ENCODE measurements at places on chromosomes 11 and 22.
A peak's percentile ranks its signal among the peaks of the same experiment; 100 is the strongest.

GRCh38 chr11:9170450-9170849, 79.1 kb upstream of the SCUBE2 start:
- DNase-seq, result no peak

- DNase-seq, result no peak
These were observed 4.5 kb upstream of the MAPK8IP1 start for GRCh38 chr11:45880772-45881570.

DNA sequence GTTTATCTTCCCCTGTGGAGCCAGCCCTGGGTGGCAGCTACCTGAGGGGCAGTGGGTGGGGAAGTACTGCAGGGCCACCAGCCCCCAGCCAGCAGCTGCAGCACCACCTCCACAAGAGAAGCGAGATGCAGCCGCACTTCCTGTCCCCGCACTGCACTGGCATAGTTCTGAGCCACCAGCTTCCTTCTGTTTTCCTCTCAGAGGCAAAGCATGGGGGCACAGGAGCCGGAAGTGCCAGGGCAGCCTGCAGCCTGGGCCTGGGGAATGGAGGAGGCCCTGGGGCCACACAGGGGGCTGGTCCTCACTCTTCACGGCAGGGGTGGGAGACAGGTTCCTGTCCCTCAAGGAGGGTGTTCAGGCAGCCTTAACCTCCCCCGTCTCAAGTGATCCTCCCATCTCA, 11.9 kb upstream of the SH3BP1 start:
- peak; percentile 64 for DNase-seq

GRCh38 chr11:1779806-1780699, 16.3 kb upstream of the CTSD start:
- DNase-seq, result no peak

DNA sequence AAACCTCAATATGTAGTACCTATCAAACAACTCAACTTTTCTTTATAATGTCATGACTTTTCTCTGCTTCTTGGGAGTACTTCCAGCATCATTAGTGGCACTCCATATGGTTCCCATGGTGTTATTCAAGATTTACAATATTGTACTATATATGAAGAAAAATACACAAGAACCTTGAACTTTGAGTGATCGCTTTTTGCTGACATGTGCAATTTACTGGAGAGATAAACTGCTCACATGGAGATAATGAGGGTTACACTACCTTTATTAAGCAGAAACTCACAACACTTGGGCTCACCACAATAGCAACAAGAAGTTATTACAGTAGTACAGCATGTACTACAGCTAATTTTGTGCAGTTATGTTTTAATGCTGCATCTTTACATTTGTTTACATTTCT, 388.2 kb downstream of the DLG2 start:
- no peak for DNase-seq

GRCh38 chr11:107598225-107599139, 7.5 kb downstream of the ELMOD1 start:
- DNase-seq, result no peak

DNA sequence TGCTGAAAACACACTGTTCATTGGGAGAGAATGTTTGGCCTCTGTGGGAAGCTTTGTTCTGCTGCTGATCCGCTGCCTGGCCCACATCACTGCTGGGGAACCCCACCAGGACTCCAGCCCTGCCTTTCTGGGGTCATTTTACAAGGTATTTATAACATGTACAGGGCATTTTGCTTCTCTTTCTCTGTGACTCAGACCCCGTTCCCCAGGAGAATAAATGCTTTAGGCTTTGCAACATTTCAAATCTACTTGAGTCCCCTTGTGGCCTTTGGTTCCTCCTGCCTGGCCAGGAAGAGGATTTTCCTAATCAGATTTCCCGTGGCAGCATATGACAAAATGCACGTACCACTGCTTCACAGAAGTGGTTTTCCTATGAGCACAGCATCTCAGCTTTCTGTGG, 43.0 kb downstream of the BTG4 start:
- DNase-seq, result no peak

DNA sequence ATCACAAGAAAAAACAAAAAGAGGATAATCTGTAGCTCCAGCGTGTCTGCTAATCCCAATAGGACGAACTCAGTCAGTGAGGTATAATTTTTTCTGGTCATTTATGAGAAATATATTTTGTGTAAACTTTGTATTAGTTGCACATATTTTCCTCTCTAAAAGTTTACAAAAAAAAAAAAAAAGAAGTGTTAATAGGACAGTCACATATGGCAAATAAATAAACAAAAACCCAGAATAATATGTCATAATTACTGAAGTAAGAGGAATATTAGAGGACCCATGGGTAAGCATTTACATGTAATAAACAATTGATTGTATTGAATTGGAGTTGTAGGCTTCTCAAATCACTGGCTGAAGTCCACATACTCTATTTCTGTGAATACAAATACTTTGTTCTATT, at the start of gene OR5F1:
Gene OR5F1, minus strand, starts transcription at position 101 of the 400 bp plus-strand sequence. Its CDS starts 0 bp downstream, at position 101.
- DNase-seq, result no peak

- no peak for DNase-seq
These were observed 5.6 kb upstream of the USP28 start for GRCh38 chr11:113880971-113881370.

- DNase-seq, result no peak
These were observed 21.8 kb upstream of the CABP7 start for GRCh38 chr22:29697853-29698598.

DNA sequence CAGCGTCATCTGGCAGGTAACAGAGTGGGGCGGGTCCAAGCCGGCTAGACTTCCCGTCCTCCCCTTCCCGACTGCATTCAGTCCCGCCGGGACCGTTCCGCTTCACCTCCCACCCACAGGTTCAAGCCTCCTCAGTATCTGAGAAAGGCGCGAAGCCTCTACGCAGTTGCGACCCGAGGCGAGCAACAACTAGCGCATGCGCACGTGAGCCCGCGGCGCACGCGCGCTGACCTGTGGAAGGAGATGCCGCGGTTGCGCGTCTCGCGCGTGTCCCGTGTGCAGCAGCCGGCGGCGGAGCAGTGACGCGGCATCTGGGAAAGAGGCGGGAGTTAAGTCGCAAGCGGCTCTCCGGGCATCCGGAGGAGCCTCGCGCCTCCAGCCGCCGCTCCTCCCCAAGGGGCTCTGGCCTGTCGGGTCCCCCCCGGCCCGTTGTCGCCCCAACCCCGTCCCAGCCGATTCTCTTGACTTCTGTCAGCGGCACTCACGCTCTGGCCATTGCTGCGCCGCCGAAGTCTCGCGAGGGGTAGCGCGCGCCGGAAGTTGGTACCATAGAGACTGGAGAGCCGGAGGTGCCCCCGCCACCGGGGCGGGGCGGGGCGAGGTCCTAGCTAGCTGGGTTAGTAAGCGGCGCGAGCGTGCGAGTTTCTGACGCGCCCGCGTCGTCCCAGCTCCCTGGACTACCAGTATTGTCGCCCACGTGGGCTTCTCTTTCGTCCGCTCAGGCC, at the start of gene THAP7:
Gene THAP7, minus strand, starts transcription at position 518 of the 725 bp plus-strand sequence. Its CDS starts 207 bp downstream, at position 311.
- peak; percentile 97 for DNase-seq

- DNase-seq, result no peak
These were observed 33.1 kb downstream of the HIPK3 start for GRCh38 chr11:33290319-33290718.

DNA sequence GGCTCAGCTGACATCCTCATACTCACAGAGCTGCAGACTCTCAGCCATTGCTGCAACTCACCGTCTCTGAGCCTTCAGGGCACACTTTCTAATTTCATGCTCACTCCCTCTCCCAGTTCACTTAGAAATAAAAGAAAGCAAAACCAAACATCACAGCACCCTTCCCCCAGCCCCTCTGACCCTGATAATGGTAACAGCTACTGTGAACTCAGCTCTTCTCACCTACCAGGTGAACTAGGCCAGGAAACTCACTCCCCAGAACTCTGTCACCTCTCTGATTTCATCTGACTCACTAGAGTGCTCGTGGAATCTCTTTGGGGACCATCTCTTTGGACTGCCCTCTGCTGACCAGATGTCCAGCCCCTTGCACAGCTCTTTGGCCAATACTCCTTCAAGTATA, 14.5 kb upstream of the PARVA start:
- peak; percentile 10 for DNase-seq

GRCh38 chr11:70502677-70503467, 104.5 kb downstream of the CTTN start:
- DNase-seq, result no peak

DNA sequence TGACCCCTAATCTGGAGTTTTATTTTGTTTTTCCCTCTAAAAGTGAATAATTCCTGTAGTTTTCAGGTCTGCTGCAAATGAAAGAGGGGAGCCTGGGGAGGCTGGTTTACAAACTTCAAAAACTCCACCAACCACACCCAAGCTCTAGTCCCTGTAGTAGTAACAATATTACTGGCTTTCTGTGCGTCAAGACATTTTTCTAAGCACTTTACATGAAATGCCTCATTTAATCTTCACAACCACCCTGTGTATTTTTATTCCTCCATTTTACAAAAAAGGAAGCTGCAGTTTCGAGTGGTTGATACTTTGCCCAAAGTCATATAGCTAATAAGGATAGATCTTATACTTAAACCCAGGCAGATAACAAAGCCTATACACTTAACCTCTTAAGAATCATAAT, 23.5 kb downstream of the CTNND1 start:
- no peak for DNase-seq

DNA sequence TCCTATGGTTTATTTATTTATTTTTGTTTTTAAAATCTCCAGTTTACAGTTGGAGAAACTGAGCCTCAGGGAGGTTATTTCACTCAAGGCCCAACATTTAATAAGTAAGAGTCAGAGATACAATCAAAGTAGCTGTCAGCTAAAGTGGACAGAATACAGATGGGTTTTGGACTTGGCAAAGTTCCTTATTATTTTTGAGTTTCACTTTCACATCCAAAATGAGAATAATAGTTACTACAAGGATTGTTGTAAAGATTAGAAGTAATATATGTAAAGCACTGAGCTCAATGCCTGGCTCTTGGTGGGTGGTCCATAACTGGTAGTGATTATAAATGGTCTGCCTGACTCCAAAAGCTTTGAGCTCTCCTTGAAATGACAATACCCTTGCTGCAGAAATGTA, 87.5 kb upstream of the SESN3 start:
- no peak for DNase-seq

DNA sequence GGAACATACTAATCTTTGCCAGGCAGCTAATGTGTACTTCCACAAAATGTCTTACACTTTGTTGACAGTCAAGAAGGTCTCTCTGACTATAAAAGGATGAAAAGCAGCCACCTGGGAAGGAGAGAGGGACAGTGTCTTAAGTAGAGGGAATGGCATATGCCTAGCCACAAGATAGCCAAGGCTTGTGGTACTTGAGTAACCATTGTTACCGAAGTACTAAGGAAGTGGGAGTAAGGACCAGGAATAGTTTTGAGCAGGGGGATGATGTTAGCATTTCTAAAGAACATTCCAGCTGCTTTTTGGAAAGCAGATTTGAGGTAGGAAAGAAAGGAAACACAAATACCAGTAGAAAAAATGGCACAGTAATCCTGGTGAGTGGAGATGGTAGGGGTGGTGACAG, 3.4 kb downstream of the TMEM126A start:
- DNase-seq, result no peak

DNA sequence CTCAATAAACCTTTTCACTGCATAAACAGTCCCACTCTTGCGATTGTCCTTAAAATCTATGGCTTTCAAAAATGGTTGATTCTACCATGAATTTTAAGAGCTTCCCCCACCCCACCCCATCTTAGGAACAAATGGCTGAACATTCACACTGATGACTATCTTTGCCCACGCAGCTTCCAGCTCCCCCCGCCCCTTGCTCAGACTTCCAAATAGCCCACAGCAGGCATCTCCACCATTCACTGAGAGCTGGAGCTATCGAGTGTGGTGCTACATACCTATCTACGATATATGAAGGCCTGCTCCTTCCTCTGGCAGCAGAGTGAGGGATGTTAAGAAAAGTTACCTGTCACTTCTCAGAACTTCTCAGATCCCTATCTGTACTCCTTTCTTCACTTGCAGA, 26.7 kb downstream of the EIF3F start:
- DNase-seq, result no peak

DNA sequence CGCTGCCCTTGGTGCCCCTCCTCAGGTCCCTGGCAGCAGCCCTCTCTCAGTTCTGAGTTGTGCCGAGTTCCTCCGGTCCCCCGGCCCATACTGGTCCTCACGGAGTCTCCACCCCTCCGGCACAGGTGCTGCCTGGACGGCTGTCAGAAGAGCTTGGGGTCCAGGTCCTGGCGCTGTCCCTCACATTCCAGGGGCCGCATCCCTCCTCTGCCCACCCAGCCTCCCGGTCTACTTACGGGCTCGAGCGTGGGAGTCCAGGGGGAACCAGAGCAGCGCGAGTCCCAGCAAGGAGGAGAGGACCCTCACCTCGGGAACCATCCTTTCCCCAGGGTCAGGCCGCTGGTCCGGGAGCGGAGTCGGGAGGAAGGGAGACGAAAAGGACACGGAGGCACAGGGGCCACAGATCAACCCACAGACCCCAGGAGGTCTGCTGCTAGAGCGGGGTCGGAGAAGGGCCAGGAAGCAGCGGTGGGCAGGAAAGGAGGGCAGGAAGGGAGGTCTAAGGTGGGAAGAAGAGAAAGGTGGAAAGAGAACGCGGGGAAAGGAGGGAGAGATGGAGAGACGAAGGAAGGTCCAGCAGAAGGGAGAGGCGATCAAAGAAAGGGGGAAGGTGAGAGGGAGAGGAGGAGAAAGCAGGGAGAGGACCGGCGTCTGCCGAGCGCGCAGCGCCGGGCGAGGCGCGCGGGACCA, 510 bp downstream of the CHRDL2 start:
- DNase-seq, result no peak

GRCh38 chr22:27488456-27489177, 312.9 kb downstream of the MN1 start:
- DNase-seq, result no peak

DNA sequence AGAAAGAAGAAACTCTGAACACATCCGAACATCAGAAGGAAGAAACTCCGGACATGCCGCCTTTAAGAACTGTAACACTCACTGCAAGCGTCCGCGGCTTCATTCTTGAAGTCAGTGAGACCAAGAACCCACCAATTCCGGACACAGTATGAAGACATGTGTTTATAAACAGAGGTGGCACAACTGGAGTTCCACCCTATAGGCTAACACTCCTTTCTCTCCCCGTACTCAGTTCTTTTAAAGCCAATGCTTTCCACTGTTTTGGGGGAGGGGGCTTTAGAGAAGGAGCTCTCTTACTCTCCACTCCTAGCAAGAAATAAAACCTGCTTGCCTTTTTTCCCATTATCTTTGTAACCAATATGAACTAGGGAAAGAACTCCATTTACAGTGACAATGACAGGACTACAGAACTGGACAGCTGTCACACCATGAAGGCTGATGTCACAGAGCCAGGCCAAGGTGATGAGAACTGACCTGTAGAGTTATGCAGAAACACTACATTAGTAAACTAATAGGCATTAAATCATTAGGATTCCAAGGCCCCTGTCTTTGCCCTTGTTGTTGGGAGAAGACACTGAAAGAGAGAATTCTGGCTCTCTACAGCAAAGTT, 733 bp downstream of the TRIM5 start:
- no peak for DNase-seq

GRCh38 chr11:123460012-123460700, 30.1 kb downstream of the GRAMD1B start:
- DNase-seq, result no peak

GRCh38 chr11:1744891-1745700, 5.3 kb downstream of the IFITM10 start:
- no peak for DNase-seq

GRCh38 chr11:45167283-45167682, 20.8 kb downstream of the PRDM11 start:
- DNase-seq, result no peak
